ENCODE measurements at places on chromosomes 11 and 22.

DNA sequence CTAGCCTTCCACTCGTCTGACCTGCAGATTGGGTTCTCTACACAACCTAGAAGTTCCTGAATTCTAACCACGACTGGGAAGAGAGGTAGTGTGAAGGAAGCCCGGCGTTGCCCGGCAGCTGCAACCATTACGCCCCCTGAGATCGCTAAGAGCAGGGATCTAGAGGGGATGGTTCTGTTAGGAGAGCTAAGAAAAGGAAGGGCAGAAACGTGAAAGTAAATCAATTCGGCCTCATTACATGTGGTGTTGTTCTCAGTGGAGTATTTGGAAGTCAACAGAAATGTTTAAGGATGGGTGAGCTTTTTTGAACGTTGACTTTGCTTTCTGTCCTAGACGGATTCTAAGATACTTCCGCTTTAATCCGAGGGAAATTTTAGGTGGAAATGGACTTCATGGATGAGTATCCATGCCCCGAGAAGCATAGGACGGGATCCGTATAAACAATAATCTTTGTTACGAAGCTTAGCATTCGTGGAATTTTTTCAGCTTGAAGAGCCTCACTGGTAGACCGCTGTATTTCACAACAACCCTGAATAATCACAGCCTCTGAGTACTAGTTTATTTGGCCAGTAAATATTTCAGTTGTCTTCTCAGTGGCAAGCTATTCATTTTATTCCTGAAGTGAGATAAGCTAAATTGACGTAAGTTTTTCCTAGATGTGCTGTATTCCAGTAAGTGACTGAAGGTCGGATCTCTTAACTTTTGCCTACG is 629 bp downstream of the ATP5MG start:
- no peak for DNase-seq

DNA sequence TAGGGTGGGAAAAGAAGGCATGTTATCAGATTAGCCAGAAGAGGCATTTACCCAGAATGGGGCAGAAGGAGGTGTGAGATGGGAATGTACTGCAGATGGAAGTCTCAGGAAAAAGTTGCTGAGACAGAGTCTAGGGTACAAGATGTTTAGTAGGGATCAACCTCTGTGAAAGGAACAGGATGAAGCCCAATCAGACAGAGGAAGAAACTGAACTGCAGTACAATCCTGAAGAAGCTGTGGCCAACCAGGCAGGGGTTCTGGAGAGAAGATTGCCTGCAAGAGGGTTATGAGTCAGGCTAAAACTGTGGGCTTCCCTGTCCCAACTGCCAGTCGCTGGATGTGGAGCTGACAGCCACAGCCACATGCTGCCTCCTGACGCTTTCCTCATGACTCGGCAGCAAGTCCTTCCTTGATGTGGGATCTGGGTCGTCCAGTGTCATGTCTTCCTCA is 64.0 kb downstream of the CWC15 start:
- no peak for DNase-seq

DNA sequence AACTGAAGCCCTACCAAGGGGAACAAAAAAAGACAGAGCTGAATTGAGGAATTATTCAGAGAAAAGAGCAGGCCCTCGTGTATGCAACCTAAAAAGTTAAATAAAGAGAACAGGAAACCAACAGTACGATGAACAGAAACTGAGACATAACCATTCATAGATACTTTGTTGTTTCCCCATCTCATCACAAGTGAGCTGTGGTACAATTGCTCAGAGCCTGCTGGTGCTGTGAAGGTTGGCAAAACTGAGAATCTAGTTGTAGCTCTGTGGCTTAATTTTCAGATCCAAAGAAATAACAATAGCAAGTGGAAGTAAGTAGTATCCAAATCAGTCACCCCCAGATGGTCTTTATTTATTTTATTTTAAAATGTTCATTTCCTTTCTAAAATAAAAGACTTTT is 37.7 kb upstream of the BLID start:
- DNase-seq = no peak

DNA sequence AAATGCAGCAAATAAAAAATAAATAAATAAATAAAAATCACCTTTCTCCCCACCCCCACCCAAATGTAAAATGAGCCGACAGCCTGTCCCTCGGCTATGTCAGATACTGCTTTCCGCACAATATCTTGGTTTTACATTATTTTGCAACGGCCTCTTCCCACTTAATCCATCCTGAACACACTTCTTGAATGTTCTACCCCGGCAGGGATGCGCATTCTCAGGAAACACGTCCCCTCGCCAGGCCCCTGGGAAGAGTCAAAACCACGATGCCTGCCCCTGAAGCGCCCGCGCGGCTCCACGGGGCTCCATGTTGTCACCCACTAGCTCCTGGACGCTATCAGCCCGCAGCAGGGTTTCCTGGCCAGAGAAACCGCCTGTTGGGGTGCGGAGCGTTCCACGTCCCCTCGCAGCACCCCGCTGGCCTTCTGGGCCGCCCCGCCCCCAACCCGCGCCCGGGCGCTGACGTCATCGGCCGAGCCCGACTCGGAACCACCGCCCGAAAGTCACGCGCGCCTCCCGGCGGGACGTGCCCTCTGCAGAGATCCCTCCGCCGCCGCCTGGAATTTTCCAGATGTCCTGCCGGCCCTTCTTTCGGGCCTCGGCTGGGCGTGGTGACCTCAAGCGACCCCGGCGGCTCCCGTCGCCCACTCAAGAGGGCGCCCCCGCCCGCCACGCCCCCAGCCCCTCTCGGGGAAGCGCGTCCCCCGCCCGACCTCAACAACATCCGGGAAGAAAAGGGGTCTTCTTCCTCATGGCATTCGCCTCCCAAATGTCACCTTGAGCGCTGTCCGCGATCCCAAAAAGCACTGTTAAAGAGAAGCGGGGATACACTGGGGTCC is 585 bp upstream of the NEAT1 start:
- DNase-seq = peak; percentile 84

- DNase-seq = no peak
These were observed 55.3 kb downstream of the KIRREL3 start for GRCh38 chr11:126945319-126945718.

GRCh38 chr11:95140397-95141033 is 50.9 kb downstream of the ENDOD1 start:
- no peak for DNase-seq

GRCh38 chr11:27497284-27497866 is 9.2 kb downstream of the LIN7C start:
- no peak for DNase-seq

GRCh38 chr11:57154739-57155138 is 27.0 kb upstream of the LRRC55 start:
- DNase-seq = no peak

GRCh38 chr11:128603003-128603696 is 15.8 kb upstream of the ETS1 start:
- DNase-seq = no peak

DNA sequence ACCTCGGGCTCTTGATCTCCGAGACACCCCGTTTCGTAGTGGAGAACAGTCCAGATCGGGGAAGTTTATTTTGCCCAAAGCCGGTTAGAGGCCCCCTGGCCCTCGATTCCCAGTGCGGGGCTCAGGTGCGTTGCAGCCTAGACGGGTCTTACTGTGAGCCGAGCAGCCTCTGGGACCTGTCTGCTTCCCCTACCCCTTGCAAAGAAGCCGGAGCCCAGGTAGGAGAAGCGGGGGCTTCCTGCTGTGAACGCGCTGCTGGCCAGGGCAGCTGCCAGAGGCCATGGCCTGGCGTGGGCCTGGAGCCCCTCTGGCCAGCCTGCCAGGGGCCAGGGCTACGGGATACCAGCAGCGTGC is 621 bp downstream of the TSPO start:
- DNase-seq = no peak

DNA sequence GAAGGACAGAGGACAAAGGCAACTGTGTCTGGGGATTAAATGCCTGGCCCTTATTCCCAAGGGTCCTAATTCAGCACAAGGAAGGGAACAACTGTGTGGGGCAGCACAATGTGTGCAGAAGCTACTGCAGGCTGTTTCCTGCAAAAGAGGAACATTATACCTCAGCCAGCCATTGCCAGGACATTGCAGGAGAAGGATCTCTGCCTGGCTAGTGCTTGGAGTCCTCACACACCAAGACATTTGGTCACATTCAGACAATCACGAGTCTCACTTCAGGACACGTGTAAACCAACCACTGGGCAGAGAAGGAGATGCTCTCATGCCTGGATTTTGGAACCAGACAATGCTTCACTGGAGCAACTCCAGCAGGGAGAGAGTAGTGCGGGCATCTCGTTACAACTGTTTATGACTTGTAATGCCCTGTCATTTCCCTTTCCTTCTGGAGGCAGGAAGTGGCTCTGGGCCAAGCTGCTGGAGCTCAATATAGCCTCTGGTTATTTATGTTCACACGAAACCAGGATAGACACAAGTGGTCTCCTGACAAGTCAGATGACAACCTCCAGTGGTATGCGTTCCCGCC is 23.9 kb upstream of the ZC3H12C start:
- DNase-seq = no peak

- DNase-seq = no peak
These were observed 205.4 kb downstream of the FAM76B start for GRCh38 chr11:95584180-95584579.

DNA sequence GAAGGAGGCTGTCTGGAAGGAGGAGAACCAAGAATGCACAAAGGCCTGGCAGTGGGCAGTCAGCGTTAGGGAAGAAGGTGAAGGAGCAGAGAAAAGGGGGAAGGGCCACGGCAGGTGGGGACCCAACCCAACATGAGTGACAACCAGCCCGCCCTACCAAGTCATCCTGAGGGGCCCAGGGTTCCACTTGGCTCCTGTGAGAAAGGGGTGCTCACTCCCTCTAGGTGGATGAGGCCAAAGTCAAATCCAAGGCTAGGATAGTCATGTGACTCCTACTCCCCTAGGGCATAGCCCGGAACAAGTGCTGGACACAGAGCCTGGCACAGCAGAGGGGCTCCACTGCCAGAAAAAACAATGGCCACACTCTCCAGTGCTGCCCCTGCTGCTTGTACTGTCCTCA is 2.2 kb upstream of the DGCR2 start:
- DNase-seq = no peak

GRCh38 chr11:102598272-102598671 is 26.9 kb downstream of the MMP20 start:
- DNase-seq = no peak

DNA sequence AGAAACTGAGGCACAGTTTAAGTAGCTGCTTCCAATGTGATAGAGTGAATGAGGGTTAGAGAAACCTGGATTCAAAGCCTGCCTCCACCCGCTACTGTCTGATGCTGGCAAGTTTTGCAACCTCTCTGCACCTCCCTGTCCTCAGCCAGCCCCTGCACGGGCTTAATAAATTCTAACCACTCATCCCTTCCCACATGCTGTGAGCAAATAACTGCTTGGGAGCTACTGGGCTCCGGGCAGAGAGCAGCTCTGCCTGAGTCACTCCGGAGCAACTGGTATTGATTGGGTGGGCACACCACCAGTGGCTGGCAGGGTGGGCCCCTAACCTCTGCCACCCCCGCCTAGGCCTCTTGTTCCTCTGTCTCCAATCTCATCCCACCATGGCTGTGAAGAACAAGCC is 104.3 kb upstream of the SYT13 start:
- peak; percentile 46 for DNase-seq

- no peak for DNase-seq
These were observed 1502.7 kb downstream of the TBC1D22A start for GRCh38 chr22:48265000-48265625.

DNA sequence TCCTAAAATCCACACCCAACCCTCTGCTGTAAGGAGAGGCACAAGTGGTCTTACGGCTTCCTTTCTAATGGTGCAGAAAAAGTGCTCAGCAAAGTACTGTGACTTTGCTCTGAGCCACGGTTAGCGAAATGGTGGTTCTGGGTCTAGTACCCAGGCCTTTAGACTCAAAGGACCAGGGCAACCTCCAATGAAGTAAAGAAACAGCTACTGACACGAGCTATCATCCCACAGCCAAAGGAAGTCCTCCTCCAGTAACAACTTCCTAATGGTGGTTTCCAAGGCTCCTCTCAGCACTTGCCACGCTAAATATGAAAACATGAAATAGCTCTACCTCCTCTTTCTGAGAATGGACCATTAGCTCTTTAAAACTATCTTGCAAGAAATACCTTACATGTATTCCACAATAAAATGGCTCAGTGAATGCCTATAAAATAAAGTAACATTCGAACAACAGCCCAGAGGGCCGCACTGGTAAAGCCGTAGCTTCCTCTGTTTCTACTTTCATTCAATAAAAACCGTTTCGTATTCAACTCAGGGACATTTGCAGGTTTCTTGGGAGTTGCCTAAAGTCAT is 122.4 kb downstream of the ETS1 start:
- DNase-seq = no peak

DNA sequence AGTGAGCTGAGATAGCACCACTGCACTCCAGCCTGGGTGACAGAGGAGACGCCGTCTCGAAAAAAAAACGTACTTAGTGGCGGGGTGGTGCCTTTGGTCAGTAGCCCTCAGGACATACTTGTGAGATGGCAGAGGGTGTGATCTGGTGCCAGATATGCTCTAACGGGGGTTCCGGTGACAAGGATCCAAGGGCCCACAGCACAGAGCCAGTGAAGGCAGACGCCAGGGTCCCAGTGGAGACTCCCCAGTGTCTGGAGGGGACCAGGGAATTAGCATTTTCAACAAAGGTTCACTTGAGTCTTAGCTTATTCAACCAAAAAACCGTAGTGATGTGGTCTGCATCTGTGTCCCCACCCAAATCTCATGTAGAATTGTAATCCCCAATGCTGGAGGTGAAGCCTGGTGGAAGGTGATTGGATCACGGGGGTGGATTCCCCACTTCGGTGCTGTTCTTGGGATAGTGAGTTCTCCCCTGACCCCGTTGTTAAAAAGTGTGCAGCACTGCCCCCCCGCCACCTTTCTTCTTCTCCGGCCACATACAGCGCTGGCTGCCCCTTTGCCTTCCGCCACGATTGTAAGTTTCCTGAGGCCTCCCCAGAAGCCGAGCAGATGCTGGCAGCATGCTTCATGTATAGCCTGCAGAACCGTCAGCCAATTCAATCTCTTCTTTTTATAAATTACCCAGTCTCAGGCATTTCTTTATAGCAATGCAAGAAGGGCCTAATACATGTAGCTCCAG is 26.6 kb upstream of the OSBPL5 start:
- no peak for DNase-seq

GRCh38 chr22:39251762-39252460 is 7.1 kb upstream of the PDGFB start:
- DNase-seq = no peak

Data from NCI-H1417 treated with DMSO at 0.1 percent for 48 hours (cell line).